ENCODE measurements at places on chromosomes 1 and 21.

GRCh38 chr21:45993210-45994085 lies 11.9 kb downstream of the COL6A1 start:
- no peak for DNase-seq

DNA sequence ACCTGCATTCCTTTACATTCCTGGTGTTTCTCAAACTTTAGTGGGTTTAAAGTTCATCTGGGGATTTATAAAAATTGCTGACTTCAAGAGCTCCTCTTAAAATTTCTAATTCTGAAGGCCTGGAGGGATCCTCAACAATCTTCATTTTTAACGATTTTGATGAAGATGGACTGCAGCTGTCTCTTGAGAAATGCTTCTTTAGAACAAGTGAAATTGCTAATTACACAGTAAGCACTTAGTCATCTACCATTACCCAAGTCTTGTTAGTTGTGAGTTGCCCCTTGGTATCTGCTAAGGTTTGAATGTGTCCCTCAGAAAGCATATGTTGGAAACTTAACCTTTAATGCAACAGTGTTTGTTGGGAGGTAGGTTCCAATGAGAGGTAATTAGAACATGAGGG lies 163.7 kb downstream of the LTN1 start:
- DNase-seq = no peak

- no peak for DNase-seq
Measured at GRCh38 chr1:2156866-2157265, 37.7 kb downstream of the FAAP20 start.

DNA sequence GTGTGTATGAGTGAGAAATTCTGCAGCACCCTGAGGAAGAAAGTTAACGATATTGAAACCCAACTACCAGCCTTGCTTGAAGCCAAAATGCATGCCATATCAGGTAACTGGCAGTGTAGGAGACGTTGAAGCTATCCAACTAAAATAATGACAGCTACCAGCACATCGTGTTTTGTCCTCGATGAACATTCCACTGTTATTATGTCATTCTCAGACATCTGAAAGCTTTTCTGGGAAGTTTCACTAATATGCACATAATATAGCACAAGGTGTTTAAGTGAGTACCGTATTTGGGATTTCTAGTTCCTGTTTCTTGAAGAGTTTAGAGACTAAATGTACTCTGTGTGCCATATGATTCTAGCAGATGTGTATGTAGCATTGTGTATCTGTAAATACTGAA lies 173.5 kb downstream of the DISC1 start:
- DNase-seq = no peak

GRCh38 chr21:45982092-45982757 lies 655 bp downstream of the COL6A1 start:
- DNase-seq = no peak

DNA sequence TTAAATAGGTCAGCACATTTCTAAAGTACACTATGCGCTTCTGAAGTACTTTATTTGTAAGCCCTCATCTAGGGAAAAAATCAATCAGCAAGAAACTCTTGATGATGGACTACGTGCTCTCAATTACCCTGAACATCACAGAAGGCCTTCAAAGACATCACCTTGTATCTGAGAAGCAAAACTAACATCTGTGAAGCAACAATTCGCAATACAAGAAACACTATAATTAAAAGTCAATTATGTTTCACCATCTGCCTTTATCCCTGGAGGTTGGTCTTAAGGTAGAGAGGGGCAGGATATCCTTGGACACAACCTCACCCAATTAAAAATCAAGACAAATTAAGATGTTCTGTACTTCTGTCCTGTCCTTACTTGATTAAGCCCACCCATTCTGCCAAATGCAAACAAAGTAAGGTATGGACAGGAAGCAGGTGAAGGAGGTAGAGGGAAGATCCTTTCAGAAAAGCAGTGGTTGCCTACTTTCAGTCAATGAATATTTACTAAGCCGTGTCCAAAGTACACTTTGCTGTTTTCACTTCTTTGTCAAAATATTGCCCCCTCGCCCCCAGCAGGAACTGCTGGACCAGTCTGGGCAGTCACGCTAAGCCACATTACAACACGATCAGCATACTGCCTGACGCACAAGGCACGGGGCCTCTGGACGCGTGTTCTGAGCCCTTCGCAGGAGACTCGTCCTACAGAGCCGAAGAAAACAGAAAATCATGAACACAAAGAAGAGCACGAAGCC lies 887 bp downstream of the SLC19A2 start:
- DNase-seq = no peak

Data from hematopoietic multipotent progenitor cell (in vitro differentiated cells).